ENCODE measurements at places on chromosomes 13 and 19.
A peak's percentile ranks its signal among the peaks of the same experiment; 100 is the strongest.

DNA sequence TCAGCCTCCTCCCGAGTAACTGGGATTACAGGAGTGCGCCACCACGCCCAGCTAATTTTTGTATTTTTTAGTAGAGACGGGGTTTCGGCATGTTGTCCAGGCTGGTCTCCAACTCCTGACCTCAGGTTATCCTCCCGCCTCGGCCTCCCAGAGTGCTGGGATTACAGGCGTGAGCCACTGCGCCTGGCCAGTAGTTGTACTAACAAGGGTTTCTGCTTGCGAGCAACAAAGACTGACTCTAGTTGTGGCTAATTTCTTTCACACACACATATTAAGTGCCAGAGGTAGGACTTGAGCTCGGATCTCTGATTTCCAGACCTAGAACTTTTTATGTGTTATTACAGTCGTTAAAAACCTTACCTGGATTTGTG, 635 bp upstream of the PCCA start:
- no peak for DNase-seq

- no peak for DNase-seq
Observed at GRCh38 chr19:8481201-8481600, 21.2 kb downstream of the PRAM1 start.

DNA sequence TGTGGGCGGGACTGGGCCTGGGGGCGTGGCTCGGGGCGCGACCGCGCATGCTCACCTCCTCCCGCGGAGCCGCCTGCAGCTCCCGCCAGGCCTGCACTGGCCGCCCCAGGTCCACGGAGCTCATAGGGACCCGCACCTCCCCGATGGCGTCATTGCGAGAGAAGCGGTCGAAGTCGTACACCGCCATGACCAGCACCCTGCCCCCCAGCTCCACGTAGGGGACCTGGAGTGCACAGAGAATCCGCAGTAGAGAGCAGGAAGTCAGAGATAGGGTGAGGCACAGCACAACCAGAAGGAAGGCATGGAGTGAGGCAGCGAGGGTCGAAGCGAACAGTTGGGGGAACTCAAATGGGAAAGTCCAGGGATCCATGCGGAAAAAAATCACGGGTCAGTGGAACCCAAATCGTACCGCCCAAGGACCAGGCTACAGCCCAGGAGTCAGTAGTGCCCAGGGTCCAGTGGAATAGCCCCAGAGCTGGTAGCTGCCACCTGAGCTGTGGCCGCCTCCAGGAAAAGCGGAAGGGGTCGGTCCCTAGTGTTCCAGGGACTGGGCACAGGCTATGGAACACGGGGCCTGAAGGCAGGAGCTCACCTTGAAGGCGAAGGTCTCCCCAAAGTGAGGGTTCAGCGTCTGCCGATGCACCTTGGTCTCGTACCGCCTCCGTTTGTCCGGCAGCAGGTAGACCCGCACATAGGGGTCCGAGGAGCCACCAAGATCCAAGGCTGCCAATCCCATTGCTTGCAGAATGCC, 4.8 kb downstream of the SYT5 start:
- DNase-seq, result no peak

DNA sequence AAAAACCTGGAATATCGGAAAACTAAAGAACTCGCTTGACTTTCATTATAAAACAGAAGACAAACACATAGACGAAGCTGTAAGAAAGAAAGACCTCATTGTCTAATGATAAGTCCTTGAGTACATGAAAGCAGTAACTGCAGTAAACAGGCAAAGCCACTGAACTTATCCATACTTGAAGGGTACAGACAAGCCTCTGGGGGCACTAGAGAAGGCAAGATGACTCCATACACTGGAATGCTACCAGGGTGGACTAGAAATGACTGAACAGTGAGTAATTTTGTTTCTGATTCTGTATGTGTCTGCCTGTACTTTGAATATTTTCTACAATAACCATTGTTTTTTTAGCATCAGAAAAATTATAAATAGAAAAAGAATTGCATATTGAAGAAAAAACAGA, 507.9 kb downstream of the UQCRFS1 start:
- peak; percentile 4 for DNase-seq

DNA sequence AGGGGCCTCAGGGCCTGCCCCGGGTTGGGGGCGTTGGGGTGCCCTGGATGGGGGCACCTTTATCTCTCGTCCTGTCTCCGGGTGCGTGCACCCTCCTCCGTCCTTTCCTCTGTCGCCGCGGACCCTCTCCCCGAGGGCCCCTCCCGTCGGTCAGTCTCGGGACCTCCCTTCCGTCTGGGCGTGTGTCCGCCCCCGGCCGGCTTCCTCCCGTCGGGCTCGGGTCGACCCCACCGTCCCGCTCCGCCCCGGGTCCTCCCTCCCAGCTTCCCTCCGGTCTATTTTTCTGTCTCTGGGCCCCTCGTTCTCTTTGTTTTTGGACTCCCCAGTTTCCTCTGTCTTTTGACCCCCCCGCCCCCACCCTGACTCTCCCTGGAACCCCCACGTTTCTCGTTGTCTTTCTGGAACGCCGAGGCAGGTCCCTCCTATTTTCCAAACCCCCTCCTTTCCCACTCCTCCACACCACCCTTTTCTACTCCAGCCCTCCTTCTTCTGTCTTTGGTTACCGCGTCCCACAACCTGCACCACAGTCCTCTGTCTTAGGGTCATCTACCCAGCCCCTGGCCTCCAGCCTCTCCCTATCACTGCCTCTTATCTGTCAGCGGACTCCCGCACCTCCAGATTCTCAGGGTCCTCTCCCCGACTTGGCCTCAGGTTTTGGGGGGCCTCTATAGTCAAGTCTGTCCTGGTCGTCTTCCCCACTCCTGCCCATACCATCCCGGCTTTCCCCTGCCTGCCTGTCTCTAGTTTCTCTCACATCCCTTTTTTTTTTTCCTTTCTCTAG, 757 bp downstream of the EGLN2 start:
- DNase-seq, result peak; percentile 85

GRCh38 chr13:108083056-108083455, 132.3 kb downstream of the LIG4 start:
- DNase-seq, result no peak

- DNase-seq, result no peak
Observed at GRCh38 chr13:26998292-26998691, 173.3 kb downstream of the USP12 start.

- DNase-seq, result no peak
Observed at GRCh38 chr19:12331211-12331941, 2.1 kb downstream of the ZNF563 start.

GRCh38 chr13:67509018-67509417, 278.9 kb upstream of the PCDH9 start:
- no peak for DNase-seq

- DNase-seq, result no peak
Observed at GRCh38 chr13:29281932-29282495, 313.5 kb downstream of the SLC7A1 start.

DNA sequence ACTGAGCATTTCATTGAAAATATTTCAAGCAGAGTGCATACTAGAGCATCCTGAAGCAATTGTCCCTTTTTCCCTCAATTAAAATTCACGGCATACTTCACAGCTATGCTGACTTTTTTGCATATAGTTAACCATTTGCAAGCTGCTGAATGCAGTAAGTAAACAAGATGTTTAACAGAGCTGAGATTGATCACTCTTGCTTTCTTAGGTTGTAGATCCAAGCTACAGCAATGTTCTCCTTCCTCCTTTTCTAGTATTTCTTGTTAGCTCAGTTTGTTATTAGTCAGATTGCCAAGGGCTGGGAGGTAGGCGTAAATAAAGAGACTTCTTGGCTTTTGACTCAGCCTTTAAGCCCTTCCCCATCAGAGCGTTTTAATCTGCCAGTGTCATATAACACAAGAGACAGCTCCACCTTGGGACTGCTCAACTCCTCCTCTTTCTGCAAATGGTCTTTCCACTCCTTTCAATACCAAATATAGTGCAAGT, at the start of gene SLITRK6:
Gene SLITRK6, minus strand, starts transcription at position 323 of the 486 bp plus-strand sequence. CDS start 2,911 bp downstream, outside the sequence.
- DNase-seq, result no peak

DNA sequence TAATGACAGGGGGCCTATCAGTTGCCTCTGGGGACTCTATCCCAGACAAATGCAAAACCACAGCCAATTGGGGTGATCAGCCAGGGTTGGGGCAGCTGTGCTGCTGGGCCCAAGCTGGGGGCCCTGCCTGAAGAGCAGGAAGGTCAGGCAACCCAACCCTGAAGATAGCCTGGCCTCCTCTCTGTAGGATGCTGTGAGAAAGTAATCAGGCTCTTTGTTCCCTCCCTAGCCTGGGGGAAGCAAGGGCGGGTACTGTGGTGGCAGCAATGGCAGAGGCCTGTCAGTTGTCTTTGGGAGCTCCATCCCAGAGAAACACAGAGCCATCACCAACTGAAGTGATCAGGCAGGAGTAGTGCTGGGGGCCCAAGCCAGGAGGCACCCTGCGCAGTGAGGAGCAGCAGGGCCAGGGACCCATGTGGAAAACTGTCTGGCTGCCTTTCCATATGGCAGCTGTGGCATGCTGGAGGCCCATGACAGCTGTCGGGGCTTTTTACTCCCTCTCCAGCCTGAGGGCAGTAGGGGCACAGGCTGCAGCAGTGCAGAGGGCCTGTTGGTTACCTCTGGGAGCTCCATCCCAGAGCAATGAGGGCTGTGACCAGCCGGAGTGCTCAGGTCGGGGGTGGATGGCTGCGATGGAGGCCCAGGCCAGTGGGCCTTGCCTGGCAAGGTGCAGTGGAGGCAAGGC, 73.6 kb upstream of the ATP12A start:
- no peak for DNase-seq

- DNase-seq, result no peak
Observed at GRCh38 chr13:109803825-109804224, 17.4 kb upstream of the IRS2 start.

GRCh38 chr19:8396563-8397203, 6.5 kb downstream of the RAB11B start:
- peak; percentile 74 for DNase-seq

- no peak for DNase-seq
Observed at GRCh38 chr19:29480507-29480906, 45.3 kb upstream of the VSTM2B start.

- DNase-seq, result no peak
Observed at GRCh38 chr19:3479834-3480215, 500 bp downstream of the SMIM24 start.

DNA sequence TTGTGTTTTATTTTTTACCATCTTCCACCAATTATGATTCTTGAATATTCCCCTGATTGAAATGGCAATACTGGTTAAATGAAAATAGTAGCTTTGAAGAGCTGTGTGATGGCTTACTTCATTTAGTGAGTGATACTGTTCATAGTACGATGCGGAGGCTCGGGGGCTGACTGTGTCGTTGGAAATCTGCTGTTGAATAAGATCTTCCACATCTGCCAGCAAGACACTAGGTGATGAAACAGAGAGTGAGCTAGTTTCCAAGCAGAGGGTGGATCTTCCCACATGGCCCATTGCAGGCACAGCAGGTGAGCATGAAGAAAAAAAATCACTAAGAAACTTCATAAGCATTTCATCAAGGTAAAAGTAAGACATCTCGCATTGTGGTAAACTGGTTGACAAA, 22.5 kb downstream of the CPB2 start:
- DNase-seq, result no peak
